ENCODE measurements at places on chromosomes 12 and 14. TPM values are rescaled to one million over a fixed set of nuclear protein-coding genes. Genes with fewer than 3 reads are reported as not detected.

Gene MMAB
- 21.6 TPM for total RNA-seq

Gene FOXN4
- total RNA-seq: not detected

Gene NEDD1
- total RNA-seq: 50.6 TPM

Gene PRR4
- 11.0 TPM for total RNA-seq

Gene TC2N
- 28.6 TPM for total RNA-seq

Gene MYH6
- total RNA-seq: not detected

Gene TRHDE
- 5.5 TPM for total RNA-seq

Gene TAS2R20
- total RNA-seq: 7.2 TPM

Gene KRT2
- total RNA-seq: not detected

Gene NEMP1
- 17.8 TPM for total RNA-seq

Gene WNT1
- not detected for total RNA-seq

Gene ARHGDIB
- total RNA-seq: 175 TPM

Gene TSHR
- not detected for total RNA-seq

GRCh38 chr12:13099844-13100604 is 3.4 kb downstream of the GSG1 start:
- no peak for DNase-seq
- H3K4me1 ChIP-seq: peaks cover 7% of the 10 kb centered on the region

DNA sequence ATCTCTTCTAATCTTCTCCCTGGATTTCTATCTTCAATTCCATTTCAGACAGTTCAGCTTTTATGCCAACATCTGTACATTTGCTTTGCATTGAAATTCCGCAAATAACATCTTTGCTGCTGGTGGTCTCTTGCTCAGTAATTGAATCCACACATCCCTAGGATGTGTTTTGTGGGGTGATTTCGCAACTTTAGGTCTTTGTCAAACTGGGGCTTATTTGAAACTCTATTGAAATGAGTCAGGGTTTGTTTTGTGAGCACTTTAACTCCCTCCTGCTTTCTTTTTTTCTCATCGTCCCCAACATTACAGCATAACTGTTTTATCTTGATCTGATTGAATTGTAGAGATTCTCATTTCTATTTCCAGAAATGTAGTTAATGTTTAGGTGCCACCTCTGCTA is 404.3 kb downstream of the NPAS3 start:
- no peak overlapping the region for H3K4me3 ChIP-seq
- H3K27me3 ChIP-seq: no peaks in the 10 kb centered on the region
- H3K27ac ChIP-seq: no peak overlapping the region
- no peaks in the 10 kb centered on the region for H3K4me1 ChIP-seq

- H3K36me3 ChIP-seq: no peaks in the 10 kb centered on the region
- H3K27me3 ChIP-seq: no peaks in the 10 kb centered on the region
- H3K4me1 ChIP-seq: no peaks in the 10 kb centered on the region
These were observed 8.7 kb downstream of the TBC1D15 start for GRCh38 chr12:71848212-71848611.

GRCh38 chr14:102141797-102142196 is 2.1 kb downstream of the WDR20 start:
- DNase-seq: no peak
- H3K4me3 ChIP-seq: no peak overlapping the region
- no peaks in the 10 kb centered on the region for H3K36me3 ChIP-seq
- H3K27ac ChIP-seq: no peak overlapping the region

DNA sequence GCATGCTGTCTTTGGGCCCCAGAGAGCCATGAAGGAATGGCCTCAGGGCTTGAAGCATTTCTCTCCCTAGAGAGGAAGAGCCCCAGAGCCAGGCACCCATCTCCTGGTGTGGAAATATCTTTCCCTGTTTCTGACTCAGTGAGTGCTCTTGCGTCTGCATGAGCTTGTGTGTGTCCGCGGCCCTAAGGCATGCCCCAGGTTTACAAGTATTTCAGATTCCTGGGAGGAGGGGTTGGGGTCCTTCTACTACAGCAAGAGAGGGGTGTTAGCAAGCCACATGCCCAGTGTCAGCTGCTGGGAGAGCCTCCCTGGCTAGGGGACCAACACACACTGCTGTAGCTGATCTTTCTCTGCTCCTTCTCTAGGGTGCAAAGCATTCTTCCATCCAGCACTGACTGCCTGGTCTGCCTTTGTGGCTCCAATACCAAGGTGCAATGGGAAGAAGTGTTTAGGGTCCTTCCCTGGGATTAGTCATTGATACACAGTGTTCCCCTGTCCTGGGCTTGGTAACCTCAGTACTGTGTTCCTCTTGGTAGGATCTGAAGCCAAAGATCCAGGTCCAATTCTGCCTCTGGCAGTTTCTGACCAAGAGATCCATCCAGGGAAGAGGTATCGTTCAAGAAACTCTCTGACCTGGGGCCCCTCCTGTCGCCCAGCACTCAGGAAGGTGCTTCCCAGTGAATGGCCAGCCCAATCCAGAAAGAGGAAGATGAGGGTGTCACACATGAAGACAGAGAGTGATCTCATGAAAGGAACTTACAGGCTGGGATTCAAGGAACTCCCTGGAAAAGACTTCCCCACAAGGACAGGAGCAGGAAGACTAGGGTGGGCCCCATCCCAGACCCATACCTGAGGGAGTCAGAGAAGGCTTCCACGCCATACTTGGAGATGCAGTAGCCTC is 3.1 kb downstream of the RDH16 start:
- H3K36me3 ChIP-seq: no peaks in the 10 kb centered on the region
- no peaks in the 10 kb centered on the region for H3K4me1 ChIP-seq
- H3K27me3 ChIP-seq: no peaks in the 10 kb centered on the region
- no peak overlapping the region for H3K4me3 ChIP-seq
- H3K27ac ChIP-seq: no peak overlapping the region

DNA sequence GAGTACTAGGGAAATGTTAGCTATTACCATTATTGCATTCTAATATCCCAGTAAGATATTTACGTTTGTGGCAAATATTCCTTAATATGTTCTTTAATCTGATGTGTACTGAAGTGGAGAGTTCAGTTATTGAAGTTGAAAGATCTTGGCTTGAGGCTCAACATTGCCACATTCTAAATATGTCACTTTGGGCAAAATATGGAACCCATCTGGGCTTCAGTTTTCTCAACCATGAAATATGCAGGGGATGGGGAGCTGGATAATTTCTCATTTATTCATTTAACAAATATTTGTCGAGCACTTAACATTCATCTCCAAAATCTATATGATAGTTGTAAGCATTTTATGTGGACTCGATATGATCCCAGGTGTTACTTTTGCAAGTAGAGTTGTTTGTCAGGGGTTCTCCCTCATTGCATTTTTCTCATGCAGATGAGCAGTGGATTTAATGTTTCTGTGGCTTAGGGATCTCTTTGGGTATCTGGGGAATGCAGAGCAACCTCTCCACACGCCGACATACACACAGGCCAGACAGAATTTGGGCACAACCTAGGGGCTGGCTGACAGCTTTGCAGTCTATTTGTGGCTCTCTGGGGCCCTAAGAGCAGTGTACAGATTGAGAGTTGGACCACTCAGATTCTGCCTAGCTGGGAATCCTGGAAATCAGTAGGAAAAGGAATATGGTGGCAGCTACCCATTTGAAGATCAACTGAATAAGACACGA is 26.6 kb upstream of the APPL2 start:
- H3K27me3 ChIP-seq: no peaks in the 10 kb centered on the region
- DNase-seq: no peak
- H3K4me1 ChIP-seq: no peaks in the 10 kb centered on the region
- no peak overlapping the region for H3K27ac ChIP-seq
- no peak overlapping the region for H3K4me3 ChIP-seq

DNA sequence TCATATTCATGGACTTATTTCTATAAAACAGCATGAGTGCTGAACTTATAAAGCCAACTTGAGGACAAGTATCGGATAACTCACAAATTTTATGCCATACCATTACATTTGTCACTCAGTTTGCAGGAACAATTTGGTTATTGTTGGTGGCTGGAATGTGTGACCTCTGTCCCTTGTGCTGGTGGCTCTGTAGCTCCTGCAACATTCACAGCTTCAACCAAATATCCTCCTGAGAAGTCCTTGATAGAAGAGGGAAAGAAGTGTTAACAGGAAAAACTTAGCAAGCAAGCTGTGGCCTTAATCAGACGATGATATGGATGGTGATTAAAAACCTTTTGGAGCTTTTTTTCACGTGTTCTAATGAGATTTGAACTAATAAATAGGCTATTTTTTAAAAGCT is 61.0 kb upstream of the DNM1L start:
- H3K27me3 ChIP-seq: no peaks in the 10 kb centered on the region
- H3K36me3 ChIP-seq: no peaks in the 10 kb centered on the region
- H3K27ac ChIP-seq: no peak overlapping the region
- H3K4me3 ChIP-seq: no peak overlapping the region

DNA sequence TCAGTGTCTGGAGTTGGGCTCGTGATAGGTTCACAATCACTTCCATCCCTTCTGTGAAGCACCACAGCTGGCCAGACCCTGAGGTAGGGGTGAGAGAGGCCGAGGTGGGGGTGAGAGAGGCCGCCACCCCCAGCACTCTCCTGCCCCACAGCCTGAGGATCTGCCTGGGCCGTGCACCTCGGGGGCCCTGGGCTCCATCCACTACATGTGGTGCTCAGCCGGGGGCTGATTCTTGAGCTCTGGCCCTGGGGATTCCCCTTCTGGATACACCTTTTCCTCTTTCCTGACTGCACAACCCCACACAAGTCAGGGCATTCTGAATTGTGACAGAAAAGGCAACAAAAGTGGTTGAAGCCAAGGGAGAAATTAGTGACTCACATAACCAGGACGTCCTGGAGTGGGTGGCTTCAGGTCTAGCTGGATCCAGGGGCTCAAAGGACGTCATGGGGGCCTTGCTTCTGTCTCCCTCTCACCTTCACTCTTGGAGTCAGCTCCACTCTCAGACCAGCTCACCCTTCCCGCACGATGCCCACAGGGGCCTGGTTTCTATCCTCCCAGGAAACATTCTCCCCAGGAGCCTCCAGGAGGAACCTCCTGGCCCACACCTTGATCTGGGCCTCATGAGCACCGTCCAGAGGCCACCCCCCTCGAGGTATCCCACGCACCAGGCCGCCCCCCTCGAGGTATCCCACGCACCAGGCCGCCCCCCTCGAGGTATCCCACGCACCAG is 12.1 kb upstream of the FBRSL1 start:
- H3K27me3 ChIP-seq: no peaks in the 10 kb centered on the region
- no peak overlapping the region for H3K27ac ChIP-seq
- no peak overlapping the region for H3K4me3 ChIP-seq
- DNase-seq: no peak

- no peaks in the 10 kb centered on the region for H3K4me1 ChIP-seq
These were observed 70.7 kb downstream of the HSD17B6 start for GRCh38 chr12:56833780-56834179.

GRCh38 chr12:89140602-89141238 is 211.6 kb downstream of the DUSP6 start:
- no peak overlapping the region for H3K27ac ChIP-seq
- no peaks in the 10 kb centered on the region for H3K36me3 ChIP-seq
- H3K4me1 ChIP-seq: no peaks in the 10 kb centered on the region
- H3K4me3 ChIP-seq: no peak overlapping the region
- no peak for DNase-seq

DNA sequence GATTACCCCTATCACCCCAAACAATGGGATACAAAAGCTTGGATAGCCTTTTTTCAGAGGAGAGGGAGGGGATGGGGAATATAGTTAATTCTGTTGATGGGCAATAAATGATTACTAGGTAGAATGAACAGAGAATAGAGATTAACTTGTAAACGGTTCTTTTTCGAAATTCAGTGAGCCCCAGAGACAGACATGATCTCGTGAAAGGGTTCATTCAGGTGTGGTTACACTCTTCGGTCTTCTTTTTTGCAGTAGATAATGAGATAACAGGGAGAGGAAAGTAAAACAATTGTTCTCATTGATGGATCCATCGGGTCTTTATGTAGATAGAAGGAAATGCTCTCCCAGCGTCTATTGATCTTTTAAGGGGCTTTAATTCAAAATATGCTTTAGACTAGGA is 69.3 kb upstream of the RASSF8 start:
- no peaks in the 10 kb centered on the region for H3K36me3 ChIP-seq
- H3K4me1 ChIP-seq: no peaks in the 10 kb centered on the region
- no peaks in the 10 kb centered on the region for H3K27me3 ChIP-seq

GRCh38 chr12:118536306-118536906 is 160.1 kb downstream of the SUDS3 start:
- H3K36me3 ChIP-seq: no peaks in the 10 kb centered on the region
- DNase-seq: no peak
- no peaks in the 10 kb centered on the region for H3K4me1 ChIP-seq
- peak overlapping the region; percentile 66 for H3K27ac ChIP-seq
- H3K27me3 ChIP-seq: no peaks in the 10 kb centered on the region
- H3K4me3 ChIP-seq: no peak overlapping the region
